Ureter (tissue), 1 donor: ENCODE measurements at places on chromosomes 2 and 18. TPM values are rescaled to one million over a fixed set of nuclear protein-coding genes. Genes with fewer than 3 reads are reported as not detected.

DNA sequence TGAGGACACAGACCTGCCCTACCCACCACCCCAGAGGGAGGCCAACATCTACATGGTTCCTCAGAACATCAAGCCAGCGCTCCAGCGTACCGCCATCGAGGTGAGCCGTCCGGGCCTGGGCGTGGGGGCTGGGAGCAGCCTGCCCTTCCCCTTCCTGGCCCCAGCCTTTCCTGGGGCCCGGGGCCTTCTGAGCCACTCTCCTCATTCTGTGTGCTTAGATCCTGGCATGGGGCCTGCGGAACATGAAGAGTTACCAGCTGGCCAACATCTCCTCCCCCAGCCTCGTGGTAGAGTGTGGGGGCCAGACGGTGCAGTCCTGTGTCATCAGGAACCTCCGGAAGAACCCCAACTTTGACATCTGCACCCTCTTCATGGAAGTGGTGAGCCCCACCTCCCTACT lies 157.9 kb downstream of the DYSF start:
- peak; percentile 20 for DNase-seq

GRCh38 chr2:30663806-30664205 lies 143.4 kb downstream of the CAPN13 start:
- peak; percentile 7 for DNase-seq

DNA sequence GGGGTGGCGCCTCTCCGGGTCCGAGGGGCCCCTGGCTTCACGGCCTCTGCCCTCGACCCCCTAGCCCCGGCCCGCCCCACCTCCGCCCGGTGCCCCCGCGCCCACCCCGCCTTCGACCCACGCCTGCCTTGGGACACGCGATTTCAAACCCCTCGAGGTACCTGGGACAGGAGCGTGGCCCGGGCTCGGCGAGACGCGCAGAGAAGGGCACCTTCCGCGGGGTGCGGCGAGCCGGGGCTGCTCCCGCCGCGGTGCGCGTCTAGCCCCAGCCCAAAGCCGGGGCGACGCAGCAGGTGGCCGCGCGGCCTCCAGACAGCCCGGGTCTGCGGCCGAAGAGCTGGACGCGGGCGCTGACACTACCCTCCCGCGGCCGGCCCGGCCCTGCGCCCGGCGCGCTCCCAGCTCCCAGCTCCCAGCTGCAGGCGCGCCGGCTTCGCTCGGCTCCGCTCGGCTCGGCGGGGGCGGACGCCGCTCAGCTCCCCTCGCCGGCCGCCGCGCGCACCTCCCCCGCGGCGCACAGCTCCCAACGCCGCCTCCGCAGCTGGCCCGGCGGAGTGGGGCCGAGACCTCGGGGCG lies at the start of gene CRACDL:
CRACDL (minus strand) TSS at position 449 of the 576 bp plus-strand sequence. CDS start 89,425 bp downstream, outside the sequence.
- DNase-seq = no peak

DNA sequence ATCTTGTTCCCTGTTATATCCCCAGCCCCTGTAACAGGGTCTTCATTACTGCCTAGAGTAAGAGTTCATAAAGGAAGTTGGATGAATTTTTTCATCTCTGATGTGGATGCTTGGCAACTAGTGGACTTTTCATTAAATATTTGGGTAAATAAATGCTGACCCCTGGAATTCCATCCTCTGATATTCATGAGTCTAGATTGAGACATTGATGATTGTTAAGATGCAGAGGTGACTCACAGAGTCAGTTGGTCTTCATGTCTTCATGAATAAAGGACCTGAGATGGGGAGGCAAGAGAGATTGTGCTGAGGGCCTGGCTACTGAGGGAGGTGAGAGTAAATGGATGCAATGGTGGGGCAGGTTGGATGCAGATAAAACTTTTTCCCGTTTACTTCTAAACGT lies 132.7 kb upstream of the NT5C1B start:
- DNase-seq = no peak

DNA sequence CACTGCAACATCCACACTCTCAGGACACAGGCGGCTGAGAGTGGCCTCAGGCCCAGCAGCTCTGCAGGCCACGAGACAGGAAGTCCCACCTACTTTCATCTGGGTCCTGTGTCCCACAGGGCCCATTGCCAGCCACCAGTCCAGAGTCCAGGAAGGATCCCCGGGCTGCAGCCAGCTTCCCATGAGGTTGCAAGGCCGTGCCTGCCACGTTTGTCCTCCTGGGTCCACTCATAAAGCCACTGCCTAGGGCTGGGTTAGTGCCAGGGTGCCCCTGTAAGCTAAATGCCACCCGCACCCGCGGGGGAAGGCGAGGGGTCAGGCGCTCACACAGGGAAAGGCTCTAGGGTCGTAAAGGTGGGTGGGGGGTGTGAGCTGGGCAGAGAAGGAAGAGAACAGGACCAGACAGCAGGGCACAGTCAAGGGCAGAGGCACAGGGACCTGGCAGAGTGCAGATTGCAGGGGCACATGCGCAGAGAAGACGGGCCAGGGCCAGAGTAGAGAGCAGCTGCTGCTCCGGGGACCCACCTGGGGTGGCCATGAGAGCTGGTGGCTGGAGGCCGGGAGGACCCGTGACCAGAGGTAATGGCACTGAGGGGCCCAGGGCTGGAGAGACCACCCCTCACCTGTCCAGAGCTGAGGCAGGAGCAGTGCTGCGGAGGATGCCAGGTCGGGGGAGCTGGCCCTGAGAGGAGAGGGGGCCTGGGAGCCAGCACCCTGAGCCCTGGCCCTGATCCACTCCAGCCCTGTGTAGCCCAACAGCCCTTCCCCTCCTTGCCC lies 8.0 kb downstream of the AGXT start:
- no peak for DNase-seq

GRCh38 chr18:70420146-70420898 lies 131.5 kb downstream of the SOCS6 start:
- DNase-seq = no peak

- DNase-seq = peak; percentile 29
These were observed 47.8 kb downstream of the CYP27C1 start for GRCh38 chr2:127172306-127172705.

- no peak for DNase-seq
These were observed 4.1 kb downstream of the ANTXR1 start for GRCh38 chr2:69017080-69017479.

DNA sequence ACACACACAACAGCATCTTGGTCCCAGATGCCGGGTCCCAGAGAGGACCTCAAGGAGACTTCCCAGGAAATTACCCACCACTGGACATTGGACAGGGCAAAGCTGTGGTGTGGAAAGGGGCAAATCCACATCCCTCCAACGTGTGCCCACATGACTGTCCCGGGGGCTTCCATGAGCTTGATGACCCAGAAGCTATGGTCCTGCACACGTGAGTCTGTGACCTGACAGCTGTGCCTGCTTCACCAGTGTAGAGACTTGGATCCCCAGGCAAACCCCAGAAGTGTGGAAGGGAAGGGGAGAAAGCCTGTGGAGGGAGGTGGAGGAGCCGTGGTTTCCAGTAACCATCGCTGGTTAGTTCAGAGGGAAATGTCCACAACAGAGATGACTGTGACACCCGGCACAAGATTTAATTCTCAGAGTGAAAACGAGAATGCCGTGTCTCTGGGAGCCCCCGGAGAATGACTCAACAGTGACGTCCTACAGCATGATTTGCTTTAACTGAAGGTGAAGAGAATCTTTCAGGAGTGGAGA lies 19.1 kb upstream of the GPR55 start:
- DNase-seq = peak; percentile 32

DNA sequence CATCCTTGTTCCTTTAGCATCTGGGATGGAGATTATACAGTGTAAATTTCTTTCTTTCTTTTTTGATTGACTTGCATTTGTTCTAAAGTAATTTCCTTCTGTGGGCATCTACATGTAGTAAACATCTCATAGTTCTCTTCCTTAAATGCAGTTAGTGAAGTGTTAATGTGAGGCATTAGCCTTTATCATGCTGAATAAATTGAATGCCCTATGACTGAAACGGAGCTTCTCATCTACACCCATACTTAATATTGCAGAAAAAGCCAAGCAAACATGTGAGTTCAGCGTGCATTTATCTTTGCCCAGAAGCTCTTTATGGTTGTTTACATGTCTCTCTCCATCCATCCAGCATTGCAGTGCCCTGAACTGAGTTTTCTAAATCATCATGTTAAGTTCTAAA lies 58.3 kb downstream of the LYPD1 start:
- DNase-seq = no peak

GRCh38 chr2:12430407-12431133 lies 286.2 kb upstream of the TRIB2 start:
- no peak for DNase-seq

- DNase-seq = no peak
These were observed 1374.9 kb upstream of the CRIM1 start for GRCh38 chr2:34980689-34981088.

DNA sequence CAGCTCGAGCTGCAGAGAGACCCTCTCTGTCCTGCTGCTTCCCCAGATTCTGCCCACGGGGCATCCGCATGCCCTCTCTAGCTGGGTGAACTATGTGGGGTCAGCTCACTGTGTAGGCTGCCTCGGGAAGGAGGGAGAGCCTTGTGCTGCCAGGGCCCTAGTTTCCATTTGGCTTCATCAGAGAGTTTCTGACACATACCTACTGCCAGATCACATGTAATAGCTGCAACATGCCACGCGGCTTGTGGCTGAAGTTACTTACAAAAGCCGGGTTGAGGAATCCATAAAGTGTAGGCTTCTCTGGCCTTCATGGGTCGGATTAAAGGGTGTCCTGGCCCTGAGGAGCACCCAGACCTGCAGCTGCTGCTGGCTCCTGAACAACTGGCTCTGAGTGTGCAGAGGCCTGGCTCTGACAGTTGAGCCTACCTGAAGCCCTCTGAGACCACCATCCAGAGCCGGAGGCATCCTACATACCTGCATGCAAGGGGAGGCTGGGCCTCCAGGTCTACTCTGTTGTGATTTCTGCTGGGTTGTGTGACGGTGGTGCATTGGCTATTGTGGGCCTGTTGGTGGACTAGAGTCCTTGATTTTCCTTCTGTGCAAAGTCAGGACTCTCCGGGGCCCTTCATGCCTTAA lies 130.0 kb downstream of the SH3RF3 start:
- DNase-seq = no peak

GRCh38 chr2:194465641-194466040 lies 1191.4 kb upstream of the SLC39A10 start:
- DNase-seq = no peak

- peak; percentile 65 for DNase-seq
These were observed 572.7 kb upstream of the SALL3 start for GRCh38 chr18:78406743-78407465.

- DNase-seq = no peak
These were observed 337.9 kb upstream of the SLC39A10 start for GRCh38 chr2:195319112-195319460.

DNA sequence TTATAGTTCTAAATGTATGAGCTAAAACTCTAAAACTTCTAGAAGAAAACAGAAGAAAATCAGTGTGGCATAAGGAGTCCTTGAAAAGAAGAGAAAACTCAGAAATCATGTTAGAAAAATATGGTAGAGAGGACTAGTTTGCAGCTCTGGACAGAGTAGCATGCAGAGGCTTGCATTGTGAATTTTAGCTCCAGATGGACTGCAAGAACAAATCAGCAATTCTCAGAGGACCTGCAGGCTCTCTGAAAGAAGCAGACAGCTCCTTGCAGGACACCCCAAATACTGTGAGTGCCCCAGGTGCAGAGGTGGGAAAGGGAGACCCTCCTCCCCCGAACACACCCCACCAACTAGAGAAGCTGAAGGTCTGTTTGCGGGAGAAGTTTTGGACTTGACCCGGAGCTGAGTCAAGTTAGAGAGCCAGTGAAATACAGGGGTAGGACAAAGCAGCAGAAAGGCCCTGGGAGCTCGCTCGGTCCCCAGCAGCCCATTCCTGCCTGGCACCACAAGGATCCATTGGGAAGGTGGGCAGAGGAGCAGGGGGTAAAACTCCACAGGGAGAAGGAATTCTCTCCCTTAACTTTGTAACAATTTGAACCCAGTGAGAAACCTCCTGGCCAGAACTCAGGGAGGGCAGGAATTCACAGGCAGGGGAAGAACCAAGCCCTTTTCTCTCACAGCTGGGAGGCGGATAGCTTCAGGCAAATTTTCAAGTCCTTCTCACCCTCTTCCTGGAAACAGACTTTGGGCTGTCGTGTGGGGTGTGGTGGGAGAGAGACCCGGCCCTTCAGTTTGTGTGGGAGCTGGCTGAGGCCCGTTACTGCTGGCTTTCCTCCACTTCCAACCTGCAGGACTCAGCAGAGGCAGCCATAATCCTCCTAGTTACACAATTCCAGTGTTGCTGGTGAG lies 216.2 kb upstream of the SLC35G4 start:
- DNase-seq = no peak

DNA sequence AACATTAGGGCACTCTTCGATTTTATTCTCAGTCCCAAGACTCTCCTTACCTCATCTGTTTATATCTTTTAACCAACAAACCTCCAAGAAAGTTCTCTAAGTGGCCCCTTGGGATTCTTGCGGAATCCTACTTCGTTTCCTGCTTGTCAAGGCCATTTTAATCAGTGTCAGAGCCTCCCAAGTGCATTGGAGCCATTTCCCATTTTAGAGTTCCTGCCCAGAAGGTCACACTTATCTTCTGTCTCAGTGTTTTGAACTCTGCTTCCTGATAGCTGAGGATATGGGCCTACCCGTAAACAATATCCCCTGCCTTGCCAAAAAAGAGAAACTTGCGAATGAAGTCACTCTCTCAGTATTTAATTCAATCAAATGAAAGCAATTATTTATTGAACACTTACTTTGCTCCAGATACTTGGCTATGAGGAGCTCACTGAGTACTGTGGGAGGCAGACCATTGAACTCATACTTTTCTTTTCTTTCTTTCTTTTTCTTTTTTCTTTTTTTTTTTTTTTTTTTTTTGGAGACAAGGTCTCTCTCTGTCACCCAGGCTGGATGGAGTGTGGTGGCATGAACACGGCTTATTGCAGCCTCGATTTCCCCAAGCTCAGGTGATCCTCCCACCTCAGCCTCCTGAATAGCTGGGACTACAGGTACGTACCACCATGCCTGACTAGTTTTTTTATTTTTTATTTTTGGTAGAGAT lies 5.7 kb upstream of the NOSTRIN start:
- DNase-seq = no peak

DNA sequence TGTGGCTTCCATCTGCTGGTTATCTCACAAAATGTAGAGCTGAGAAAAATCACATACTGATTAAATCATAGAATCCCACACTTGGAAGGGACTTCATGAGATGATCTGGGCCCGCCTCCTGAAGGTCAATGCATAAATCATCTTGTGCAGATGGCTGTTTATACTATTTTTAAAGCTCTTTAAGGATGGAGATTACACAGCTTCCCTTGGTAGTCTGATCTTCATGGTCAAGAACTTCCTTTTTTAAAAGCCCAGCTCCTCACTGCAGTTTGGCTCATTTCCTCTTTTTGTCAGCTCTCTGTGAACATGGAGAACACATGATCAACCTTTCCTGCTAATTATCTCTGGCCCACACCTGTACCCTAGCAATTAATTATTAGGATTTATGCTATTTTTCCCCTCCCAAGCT lies 25.9 kb downstream of the GCG start:
- no peak for DNase-seq

Gene MALL
- 31.6 TPM for total RNA-seq

Gene G6PC2
- not detected for total RNA-seq

Gene EN1
- not detected for total RNA-seq

Gene SPDYA
- total RNA-seq = 2.5 TPM

Gene CAPN14
- 0.62 TPM for total RNA-seq

Gene CCDC121
- total RNA-seq = 5.3 TPM

Gene NTSR2
- total RNA-seq = not detected

Gene FMNL2
- 31.8 TPM for total RNA-seq

Gene PLB1
- 9.9 TPM for total RNA-seq

Gene CFAP221
- 2.8 TPM for total RNA-seq

Gene DLX1
- total RNA-seq = not detected

Gene CNDP1
- 0.31 TPM for total RNA-seq

Gene CDH7
- total RNA-seq = not detected

Gene MYO5B
- 46.2 TPM for total RNA-seq
